ENCODE measurements at places on chromosomes 2 and 18.

- no peak for DNase-seq
Measured at GRCh38 chr2:108633409-108633808, 85.9 kb upstream of the RANBP2 start.

DNA sequence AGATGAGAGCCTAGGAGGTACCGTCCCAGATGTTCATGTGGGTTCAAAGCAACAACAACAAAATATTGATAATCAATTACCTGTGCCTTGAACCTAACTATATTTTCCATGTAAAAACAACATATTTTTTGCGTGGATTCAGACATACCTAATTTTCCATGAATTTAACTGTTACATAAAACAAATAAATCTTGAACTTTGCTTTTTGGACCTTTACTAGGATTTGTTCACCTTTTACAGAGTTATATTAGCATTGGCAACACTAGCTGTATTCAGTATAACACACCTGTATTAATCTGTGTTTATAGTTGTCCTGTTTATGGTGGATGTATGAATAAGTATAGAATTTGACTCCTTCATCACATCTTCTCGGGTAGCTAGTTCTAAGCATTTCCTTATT, 115.8 kb upstream of the STON1 start:
- DNase-seq = no peak

GRCh38 chr2:8624855-8625398, 56.9 kb upstream of the ID2 start:
- no peak for DNase-seq

DNA sequence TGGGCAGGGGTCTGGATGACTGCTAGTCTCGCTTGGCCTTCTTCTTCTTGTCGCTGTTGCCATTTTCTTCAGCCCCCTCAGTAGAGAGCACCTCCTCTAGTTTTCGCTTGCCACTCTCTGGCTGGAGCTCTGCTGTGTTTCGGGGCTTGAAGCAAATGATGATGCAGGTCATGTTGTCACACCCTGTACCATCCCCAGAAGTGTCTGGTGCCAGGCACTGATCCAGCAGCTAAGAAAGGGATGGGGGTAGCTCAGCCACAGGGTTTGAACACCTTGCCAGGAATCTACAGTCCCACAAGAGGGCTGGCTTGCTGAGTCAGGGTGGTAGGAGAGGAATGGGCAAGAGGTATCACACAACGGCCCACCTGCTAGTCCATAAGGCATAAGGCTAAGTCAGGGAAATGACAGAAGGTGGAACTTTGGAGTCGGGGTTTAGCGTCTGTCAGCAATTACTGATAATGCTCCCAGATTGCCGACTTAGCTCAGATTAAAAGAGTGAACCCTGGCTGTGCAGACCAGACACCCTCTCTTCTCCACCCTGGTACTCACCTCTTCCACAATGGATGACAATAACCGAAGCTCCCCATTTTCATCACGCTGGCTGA, 1.1 kb upstream of the ZNF513 start:
- DNase-seq = no peak
